ENCODE measurements at places on chromosomes 4 and X.

DNA sequence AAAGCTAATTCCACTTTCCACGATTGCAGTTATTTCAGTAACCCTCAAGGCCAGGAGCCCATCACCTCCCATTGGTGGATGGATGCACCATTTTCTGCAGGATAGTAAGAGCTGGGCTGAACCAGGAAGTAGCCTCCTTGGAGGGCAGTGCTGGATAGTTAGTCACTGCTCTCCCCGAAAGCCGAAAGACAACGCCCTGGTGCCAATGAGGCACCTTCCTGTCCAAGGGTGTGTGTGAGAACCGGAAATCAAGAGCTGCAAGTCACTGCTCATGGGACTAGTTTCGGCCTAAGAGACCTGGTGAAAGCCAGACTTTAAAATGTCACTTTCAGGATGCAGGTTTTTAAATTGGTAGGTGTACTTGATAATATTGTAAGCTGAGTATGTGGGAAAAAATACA, 203.8 kb upstream of the HS3ST1 start:
- no peak for DNase-seq

GRCh38 chr4:7956270-7956808, 16.7 kb upstream of the AFAP1 start:
- no peak for DNase-seq

DNA sequence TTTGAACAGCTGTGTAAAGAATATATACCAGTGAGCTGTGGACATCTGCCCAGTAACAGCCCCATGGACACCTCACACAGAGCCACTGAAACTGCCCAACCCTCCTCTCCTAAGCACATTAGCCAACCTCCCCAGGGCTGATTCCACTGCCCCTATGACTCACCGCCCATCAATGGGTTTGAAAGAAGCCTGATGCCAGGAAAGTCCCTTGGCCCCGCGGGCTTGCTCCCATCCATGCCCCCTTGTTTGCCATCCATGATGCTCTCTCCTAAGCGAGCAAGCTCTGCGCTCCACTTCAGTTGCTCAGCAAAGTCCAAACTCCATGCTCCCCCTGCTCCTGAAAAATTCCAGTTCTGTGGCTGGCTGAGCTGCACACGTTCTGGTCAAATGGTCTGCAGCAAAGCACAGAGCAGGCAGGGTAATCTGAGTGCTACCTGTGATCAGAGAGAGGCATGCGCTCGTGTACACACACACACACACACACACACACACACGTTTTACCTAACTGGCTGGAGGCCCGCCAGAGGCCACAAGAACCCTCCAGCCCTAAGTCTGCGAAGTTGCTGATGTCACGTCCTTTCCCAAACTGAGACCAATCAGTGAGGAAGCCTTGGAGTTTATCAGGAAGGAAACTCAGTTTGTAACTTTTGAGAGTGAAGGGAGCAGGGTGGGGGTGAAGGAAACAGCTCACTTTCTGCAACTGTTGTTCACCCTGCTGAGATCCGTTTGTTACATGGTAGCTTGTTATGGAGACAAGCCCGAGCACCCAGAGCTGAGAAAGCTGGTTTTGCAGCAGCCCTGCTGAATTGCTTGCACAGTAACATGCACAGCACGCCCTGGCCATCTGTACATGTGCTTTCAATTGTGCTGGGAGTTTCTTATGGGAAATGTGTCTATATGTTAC, at the start of gene ASB9:
TSS of gene ASB9 (minus strand) at position 466 of the 904 bp plus-strand sequence. CDS start at position 257, 209 bp downstream.
- DNase-seq = peak; percentile 55

- DNase-seq = no peak
Observed at GRCh38 chr4:55218041-55218440, 92.6 kb upstream of the KDR start.

DNA sequence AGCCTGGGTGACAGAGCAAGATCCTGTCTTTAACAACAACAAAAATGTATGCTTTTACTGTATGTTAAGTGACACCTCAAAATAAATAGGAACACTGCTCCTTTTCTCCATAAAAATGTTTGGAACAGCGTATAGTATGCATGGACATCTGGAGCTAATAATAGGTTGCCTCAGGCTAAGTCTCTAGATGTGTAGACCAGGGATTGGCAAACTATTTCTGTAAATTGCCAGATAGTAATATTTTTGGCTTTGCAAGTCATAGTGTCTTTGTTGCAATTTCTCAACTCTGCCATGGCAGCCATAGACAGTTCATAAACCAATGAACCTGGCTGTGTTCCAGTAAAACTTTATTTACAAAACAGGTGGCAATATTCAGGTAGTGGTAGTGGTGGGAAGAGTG, 76.6 kb upstream of the CBLL2 start:
- peak; percentile 50 for DNase-seq

DNA sequence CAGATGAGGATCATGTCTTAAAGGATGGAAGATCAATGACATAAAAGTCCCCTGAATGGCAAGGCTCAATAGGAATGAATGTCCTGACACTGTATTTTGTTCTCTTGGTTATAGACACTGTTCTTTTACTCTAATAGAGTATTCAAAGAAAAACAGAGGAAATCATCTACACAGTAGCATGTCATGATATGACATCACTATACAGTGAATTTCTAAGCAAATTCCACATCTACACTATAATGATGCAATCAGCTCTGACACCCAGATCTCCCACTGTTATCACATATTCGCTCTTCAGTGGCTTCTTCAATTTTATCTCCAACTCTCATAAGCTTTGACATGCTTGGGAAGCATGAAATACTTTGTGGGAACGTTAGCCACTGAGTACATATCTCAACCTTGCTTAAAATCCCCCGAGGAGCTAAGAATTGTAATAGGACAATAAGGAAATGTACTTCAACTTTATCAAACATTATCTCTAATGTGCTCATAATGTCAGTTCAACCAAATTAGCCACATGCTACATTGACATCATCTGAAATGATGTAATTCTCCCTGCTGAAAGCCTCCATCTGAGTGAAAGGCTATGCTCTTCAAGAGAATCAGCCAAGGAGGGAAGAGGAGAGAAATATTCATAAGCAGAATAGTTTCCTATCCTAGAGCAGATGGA, 139.6 kb upstream of the PTCHD1 start:
- peak; percentile 2 for DNase-seq

GRCh38 chr4:140081641-140082390, 72.2 kb downstream of the MAML3 start:
- DNase-seq = no peak

DNA sequence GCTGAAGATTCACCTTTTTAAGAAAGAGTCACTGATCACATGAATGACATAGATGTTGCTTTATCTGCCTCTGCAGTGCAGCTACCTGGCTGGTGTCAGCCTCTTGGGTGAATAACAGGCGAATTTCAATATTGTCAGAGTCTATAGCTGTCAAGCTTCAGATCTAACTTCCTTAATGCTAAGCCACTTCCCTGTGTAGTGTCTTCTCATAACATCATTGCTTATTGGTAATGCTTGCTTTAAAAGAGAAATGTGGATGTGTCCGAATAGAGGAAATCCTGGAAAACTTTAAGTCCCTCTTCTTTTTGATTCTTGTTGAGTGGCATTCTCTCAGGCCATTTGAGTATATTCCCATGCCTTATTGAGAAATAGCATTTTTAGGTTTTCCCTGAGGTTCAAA, 7.3 kb upstream of the IGFBP7 start:
- DNase-seq = no peak

- DNase-seq = no peak
Observed at GRCh38 chrX:22541926-22542325, 269.2 kb downstream of the CBLL2 start.

DNA sequence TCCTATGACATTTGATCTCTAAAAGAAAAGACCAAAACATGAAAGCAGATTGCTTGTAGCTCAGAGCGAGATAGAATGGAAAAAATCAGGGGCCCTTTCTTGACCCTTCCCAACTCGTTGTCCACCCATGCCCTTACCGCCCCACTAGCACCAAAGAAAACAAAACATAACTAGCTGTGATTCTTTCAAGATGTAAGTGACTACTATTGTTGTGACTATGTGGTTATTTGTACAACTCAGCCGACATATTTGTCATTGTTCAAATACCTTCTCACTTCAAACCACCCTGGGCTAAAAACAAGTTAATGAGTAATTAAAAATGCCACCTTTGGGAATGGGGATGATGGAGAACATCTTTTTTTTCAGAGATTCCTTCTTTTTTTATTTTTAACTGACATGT, 171.2 kb upstream of the GPC4 start:
- DNase-seq = peak; percentile 61

GRCh38 chrX:105876658-105877057, 54.3 kb downstream of the NRK start:
- DNase-seq = peak; percentile 4

DNA sequence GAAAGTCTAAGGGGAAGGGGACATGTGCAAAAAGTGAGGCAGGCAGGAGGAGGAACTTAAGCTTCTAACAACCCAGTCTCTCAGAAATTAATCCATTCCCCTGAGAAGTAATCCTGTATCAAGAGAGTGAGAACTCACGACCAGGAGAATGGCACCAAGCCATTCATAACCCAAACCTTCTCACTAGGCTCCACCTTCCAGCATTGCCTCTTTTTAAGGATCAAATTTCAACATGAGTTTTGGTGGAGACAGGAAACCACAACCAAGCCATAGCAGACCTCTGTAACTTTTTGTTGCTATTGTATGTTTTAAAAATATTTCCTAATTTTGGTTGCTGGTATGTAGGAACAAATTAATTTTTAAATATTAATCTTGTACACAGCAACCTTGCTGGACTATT, 32.8 kb downstream of the PASD1 start:
- no peak for DNase-seq

DNA sequence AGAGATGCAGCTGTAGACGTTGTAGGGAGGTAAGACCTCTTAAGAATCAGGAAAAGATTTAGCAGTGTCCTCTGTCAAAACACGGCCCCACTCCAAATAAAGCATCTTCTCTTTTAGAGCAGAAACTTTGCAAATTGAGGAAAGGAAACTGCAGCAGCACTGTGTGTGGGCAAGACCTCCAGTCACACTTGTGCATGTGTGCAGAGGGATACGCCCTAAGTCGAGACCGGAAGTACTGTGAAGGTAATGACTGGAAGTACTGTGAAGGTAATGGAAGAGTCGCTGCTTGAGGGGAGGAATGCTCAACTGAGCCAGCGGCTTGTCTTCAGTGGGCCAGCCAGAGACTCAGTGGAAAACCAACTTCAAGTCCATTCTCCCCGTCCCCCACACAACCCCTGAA, 46.5 kb downstream of the EGF start:
- DNase-seq = no peak

DNA sequence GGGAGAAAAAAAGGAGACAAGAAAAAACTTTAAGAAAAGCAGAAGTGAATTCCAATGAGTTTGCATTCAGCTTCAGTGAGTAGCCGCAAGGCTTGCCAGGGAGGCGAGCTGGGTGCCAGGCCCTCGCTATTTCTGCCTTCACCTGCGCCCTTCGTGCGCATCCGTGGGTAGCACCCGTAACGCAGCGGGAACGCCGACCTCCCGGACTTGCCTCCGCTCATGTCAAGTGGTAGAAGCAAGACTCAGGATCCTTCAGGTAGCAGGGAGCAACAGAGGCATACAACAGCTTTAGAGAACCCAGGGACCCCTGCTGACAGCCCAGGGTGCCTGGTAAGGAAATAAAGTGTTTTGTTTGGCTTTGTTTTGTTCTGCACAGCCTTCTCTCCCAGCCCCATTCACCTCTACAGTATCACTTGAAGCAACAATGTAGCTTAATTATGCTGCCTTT, 140.0 kb upstream of the BCOR start:
- DNase-seq = no peak

GRCh38 chrX:82666355-82666754, 841.7 kb upstream of the POU3F4 start:
- no peak for DNase-seq

DNA sequence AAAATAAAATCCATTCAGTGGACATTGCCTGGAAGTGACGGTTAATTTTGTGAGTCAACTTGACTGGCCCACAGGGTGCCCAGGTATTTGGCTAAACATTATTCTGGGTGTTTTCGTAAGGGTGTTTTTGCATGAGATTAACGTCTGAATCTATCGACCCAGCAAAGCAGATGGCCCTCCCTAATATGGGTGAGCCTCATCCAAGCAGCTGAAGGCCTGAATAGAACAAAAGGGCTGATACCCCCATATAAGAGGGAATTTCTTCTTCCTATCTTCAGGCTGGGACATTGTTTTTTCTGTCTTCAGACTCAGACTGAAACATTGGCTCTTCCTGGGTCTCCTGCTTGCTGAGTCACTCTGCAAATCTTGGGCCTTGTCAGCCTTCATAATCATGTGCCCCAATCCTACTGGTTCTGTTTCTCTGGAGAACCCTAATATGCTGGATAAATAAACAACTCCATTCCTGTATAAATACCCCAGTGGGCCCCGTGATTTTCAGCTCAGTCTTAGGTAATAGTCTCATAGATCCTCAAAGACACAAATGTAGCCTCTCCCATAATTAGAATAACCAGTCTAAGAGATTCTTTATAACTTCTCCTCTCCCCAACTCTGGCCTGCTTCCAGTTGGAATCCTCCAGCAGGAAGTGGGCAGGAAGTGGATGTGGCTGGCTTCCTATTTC, 33.1 kb upstream of the DDX3X start:
- DNase-seq = peak; percentile 41

DNA sequence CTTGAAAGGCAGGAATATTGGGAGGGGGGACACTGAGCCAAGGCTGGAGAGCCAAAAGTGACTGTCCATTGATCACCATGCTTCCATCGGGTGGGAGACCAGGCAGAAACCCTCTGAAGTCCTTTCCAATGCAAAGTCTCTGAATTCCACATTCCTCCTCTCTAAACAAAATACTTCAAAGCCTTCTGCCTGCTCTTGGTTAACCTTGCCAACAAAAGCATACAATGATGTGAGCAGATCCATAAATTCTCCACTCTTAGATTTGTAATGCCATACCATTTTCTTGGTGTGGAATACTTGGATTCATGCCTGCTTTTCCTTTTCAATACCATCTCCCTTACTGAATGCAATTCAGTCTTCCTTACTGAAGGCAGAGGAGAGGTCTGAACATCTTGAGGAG, 74.1 kb upstream of the FAM9B start:
- DNase-seq = no peak

DNA sequence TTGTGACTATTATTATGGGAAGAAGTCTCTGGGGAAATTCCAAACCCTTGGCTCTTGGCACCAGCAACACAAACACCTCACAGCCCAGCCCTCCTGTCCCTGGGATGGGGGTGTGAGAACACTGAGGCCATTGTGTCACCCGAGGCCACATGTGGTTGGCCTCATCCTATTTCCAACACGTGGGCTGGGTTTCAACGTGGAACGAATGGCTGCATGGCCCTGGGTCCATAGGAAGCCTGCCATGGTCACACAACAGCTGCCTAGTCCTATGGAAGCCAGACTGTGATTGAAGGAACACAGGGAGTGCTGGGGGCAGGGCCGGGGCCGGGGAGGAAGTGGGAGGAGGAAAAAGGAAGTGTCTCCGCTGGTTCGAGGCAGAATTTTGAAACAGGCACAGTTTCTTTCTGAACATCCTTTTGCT, 10.0 kb downstream of the CLCN4 start:
- DNase-seq = no peak

DNA sequence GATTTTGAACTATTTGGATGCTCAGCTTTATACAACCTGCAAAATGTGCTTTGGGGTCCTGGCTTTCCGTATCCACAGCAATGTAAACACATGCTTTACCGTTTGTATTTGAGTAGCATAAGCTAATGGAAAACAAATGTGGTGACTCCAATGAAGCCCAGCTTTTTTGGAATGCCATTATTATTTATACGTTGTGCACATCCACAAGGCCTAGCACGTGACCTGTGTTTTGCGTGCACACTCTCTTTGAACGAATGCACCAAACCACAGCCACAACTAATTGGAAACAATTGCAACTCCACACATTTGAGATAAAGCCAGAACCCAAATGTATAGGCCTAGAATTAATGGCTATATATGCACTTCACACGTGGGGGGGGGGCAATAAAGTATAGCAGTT, 189.5 kb upstream of the GPC4 start:
- DNase-seq = no peak

GRCh38 chrX:132044953-132045352, 21.9 kb downstream of the STK26 start:
- no peak for DNase-seq

All from fibroblast of skin of back (primary cell).